ENCODE measurements at places on chromosomes 6 and 20.

- DNase-seq = no peak
These were observed 62.2 kb upstream of the PLN start for GRCh38 chr6:118485601-118486550.

GRCh38 chr20:25378189-25378883, 12.3 kb downstream of the ABHD12 start:
- DNase-seq = no peak

GRCh38 chr20:48791014-48791413, 36.8 kb downstream of the PREX1 start:
- DNase-seq = peak; percentile 76

GRCh38 chr20:57582432-57583288, 21.8 kb downstream of the PCK1 start:
- peak; percentile 47 for DNase-seq

GRCh38 chr6:25714765-25715164, 39.8 kb upstream of the SLC17A4 start:
- no peak for DNase-seq

DNA sequence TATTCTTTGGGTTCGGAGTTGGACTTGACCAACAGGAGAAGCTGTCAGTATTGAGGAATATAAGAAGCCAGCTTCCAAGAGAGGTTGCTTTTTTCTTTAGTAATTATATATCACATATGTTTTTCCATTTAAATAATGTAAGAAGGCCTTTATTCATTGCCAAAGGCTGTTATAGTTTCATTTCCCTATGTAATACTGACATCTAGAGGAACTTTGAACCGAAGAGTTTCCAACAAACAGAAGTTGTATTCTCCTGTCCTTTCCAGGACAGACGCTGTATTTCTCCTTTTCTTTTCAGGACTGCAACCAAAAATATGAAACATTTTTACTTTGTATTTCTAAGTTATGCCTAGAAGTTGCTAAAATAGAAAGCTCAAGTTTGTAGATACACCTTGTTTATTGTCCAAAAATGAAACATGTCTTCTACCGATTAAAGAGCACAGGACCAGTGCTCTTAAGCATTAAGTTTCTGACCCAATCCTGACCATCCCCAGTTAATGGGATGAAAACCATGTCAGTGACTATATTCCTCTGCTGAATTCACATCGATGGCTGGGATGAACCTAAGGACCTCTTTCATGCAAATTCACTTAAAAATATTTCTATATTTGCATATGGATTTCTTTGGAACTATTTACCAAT, 55.1 kb downstream of the MYLK4 start:
- DNase-seq = peak; percentile 29

- DNase-seq = no peak
These were observed 121.3 kb upstream of the NHSL1 start for GRCh38 chr6:138620630-138621029.
